ENCODE measurements at places on chromosomes 4 and X.
A peak's percentile ranks its signal among the peaks of the same experiment; 100 is the strongest.

DNA sequence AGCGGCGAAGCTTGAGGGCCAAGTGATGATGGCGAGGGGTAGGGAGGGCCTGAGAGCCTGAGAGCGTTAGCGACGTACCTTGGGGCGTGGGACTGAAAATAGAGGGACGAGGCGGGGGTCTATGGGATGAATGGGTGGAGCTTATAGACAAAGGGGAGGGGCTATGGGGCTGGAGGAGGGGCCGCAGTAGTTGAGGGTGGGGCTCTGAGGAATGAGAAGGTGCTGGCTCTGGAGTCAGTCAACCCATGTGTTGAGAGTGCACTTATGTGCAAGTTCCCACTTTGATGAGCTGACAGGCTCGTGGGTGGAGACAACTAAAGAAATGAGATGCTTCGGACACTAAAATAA lies 488 bp downstream of the TBC1D25 start:
- peak; percentile 51 for DNase-seq

GRCh38 chr4:8687083-8687482 lies 94.5 kb downstream of the CPZ start:
- no peak for DNase-seq

GRCh38 chrX:9072281-9072680 lies 38.4 kb upstream of the FAM9B start:
- DNase-seq, result no peak

DNA sequence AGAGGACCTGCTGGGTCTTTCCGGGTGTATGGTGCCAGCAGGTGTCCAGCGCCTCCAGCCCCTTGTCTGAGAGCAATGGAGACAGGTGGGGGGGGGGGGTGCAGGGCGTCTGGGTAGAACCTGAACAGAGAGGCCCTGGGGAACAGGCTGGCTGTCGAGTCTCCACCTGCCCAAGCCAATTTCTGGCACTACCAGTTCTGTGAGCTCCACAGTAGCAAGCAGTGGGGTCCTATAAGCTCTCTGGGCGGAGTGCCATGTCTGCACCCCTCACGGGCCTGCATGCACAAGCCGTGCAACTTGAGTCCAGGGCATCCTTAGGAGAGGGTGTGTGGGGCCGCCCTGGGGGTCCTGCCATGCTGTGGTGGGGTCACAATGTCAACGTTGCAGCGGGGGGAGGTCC lies 10.1 kb upstream of the FGFR3 start:
- DNase-seq, result no peak

Measured in suppressor macrophage treated with lipopolysaccharide for 1 hour (primary cell).